CD4-positive, alpha-beta T cell treated with Interferon gamma for 1 hour (primary cell): ENCODE measurements at places on chromosomes 6 and 20.

DNA sequence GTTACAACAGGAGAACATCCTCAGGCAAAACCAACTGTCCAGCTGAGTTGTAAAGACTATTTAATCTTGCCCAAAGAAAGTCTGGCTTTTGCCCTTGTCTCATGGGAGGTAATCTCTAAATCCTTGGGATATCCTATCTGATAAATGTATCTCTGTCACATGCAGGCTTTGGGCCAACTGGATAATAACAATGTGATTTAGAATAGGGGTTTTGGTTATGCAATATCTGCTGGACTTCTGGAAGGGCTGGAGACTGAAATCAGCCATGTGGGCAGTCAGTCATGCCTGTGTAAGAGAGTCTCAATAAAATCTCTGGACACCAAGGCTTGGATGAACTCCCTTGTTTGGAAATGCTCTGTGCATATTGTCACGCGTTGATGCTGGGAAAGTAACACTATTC, 56.3 kb upstream of the PRL start:
- no peak for DNase-seq

- no peak for DNase-seq
Observed at GRCh38 chr20:22307409-22307808, 277.0 kb downstream of the FOXA2 start.

DNA sequence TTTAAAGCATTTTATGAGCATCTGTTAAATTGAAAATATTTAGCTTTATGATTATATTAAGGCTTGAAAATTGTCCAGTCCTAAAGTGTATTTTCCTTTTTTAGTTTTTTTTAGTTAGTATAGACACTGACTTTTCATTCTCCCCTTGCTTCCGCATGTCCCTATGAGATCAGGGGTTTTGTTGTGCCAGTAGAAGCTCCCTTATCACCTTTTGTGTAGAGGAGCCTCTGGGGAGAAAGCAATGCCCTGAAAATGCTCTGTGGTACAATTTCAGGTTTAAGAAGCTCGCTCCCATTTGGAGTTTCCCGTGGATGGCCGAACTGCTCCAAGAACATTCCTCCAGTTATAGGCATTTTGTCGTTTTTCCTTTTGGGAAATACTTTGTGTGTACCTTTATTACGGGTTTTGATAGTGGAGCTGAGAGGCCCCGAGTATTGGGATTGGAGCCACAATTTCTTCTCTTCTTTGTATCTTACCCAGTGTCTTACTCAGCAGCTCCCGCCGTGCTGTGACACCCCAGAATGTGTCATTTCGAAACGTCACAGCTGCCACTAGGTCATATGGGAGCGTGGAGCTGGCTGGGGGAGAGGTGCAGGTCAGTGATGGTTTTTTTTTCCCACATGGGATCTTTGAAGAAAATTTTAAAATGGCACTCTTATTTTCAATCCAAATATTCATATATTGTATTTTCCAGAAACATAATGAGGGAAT, 49.9 kb downstream of the RPRD1B start:
- no peak for DNase-seq

GRCh38 chr20:35489717-35490116, 34.3 kb downstream of the CEP250 start:
- peak; percentile 2 for DNase-seq

DNA sequence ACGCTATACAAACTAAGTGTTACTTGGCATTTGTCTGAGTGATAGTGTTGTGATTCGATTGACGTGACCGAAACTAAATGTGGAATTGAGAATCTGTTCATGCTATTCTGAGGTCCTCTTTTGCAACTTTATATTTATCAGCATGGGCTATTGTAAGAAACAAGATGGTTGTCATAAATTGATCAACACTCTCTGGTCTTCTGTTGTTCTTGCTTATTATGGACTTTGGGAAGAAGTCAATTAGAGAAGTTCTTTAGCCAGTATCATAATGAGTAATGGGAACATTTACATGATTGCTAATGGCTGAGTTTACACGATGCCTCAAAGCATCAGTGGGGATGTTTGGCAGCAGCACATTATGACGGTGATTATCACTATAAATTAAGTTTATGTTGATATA, 195.0 kb downstream of the CD83 start:
- no peak for DNase-seq

DNA sequence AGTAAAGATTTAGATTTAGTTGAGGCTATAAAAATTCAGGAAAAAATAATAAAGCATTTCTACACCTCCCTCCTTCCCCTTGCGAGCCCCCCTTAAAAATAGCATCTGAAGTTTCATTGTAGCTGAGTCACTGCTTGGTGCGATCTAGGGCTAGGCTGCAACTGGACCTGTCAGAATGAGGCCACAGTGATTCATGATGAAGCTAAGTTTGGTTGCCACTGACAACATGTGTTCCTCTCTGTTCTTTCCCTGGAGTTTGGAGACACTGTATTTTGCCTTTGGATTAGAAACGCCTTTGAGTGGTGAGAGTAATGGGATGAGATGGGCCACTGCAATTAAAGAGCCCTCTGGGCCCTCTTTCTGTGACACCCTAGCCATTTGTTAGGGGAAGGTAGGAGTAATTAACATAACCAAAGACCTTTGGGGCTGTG, 334.1 kb downstream of the NRN1 start:
- peak; percentile 18 for DNase-seq

DNA sequence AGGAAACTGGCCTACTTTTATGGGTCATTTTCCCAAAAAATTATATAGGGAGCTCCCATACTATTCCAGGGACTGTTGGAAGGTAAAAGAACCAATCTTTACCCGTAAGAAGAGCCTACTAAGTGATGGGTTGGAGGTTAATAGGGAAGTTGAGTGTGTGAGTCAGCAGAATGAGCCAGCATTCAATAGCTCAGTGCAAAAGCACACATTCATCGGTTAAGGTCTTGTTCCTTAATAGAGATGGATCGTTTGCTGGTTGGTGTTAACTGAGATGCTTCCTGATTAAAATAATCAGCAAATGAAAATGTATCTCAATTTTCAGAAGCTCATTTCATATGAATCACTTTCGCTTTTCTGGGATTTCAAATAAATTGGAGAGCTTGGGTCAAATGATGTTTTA, 115.3 kb upstream of the MRPS10 start:
- DNase-seq, result peak; percentile 7

GRCh38 chr20:49685809-49686208, 27.9 kb downstream of the B4GALT5 start:
- no peak for DNase-seq

DNA sequence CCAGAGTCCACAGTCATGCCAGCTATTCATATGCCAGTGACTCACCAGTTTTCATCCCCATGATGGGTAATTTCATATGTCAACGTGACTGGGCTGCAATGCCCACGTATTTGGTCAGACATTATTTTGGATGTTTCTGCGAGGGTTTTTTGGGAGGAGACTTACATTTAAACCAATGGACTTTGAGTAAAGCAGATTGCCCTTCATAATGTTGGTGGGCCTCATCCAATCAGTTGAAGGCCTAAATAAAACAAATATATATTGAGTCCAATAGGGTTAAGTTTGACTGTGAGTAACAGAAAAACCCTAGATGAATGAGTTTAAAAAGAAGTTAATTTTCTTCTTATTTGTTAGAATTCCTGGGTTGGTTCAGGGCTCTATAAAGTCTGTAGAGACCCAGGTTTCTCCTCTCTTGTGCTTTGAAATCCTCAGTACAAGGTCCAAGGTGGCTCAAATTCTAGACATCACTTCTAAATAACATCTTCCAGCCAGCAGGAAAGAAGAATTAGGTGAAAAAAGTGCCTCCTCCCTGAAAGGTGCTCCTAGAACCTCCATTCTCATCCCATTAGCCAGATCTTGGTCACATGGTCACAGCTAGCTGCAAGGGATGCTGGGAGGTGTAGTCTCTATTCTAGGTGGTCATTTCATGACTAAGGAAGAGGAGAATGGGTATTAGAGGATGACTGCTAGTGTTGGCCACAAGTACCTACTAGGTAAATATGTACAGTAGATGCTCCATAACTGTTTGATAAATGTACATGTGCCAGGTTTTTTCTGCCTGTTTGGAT, 16.7 kb upstream of the NEDD9 start:
- DNase-seq, result no peak

- no peak for DNase-seq
Observed at GRCh38 chr6:159059885-159060506, 15.2 kb upstream of the TAGAP start.

- no peak for DNase-seq
Observed at GRCh38 chr6:136846046-136846445, 23.7 kb downstream of the PEX7 start.

DNA sequence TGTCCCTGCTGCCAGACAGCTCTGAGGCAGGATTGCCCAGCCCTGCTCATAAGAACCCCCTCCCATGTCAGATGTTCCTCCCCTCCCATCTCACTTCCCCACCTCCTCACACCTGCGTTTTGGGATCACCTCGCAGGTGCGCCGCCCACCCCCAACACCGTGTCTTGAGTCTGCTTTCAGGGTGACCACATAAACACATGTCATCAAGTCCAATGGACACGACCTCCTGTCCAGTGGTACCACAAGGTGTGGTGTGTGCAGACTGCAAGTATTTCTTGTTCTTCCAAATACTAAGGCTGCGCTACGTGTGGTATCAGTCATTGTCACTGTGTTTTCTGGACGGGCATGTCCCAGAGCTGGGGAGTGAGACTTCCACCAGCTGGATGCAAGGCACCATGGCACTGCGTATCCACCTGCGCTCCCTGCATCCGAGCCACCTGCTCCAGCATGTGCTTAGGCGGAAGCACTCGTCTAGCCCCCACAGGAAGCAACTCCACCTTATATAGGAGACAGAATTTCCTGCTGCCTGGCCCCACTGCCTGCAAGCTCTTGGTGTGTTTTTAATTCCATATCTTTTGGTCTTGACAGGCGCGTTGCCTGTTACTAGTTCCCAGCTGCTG, 119.7 kb upstream of the NXT1 start:
- no peak for DNase-seq

GRCh38 chr6:24614043-24614420, 32.0 kb downstream of the KIAA0319 start:
- no peak for DNase-seq

DNA sequence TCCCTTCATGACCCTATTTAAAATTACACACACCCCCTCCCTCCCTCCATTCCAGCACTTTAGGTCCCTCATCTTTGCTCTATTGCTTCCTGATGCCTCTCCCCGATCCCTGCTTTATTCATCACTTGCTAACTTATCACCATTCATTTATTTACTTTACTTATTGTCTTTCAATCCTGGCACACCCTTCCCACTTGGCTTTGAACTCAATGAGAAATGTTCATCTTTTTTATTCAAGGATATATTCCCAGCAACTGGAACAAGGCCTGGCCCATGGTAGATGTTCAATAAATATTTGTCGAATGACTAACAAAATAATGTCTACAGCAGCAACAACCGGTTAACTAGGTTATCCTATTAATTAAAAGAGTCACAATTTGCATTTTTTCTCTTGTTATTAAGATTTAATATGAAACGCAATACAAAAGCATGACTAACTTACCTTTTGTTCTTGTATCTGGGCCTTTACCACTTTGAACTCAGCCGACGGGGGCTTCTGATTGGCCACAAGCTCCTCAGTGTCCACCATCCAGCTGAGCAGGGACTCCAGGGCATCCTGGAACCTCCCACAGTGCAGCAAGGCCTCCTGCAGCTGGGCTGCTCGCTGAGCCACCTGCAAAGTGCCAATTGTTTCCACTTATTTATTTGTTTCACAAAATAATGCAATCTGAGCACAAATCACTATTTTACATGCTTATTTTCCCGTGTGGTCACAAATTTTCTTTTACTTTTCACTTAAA, 107.8 kb downstream of the DST start:
- no peak for DNase-seq

- DNase-seq, result no peak
Observed at GRCh38 chr6:52233975-52234823, 10.1 kb downstream of the IL17F start.

DNA sequence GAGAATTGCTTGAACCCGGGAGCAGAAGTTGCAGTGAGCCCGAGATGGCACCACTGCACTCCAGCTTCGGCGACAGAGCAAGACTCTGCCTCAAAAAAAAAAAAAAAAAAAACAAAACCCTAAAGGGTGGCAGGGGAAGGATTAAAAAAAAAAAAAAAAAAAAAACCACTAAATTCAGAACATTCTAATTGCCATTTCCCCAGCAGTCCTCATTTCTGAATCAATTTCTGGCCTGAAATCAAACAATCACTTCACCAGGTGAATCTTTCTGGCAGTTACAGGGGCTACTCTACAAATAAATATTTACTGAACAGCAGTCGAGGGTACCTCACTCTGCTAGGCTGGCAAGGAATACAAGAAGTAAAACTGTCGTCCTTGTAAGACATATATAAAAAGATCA, 1.2 kb downstream of the UQCC1 start:
- DNase-seq, result no peak

- DNase-seq, result no peak
Observed at GRCh38 chr20:58483470-58483869, 31.7 kb downstream of the APCDD1L start.

DNA sequence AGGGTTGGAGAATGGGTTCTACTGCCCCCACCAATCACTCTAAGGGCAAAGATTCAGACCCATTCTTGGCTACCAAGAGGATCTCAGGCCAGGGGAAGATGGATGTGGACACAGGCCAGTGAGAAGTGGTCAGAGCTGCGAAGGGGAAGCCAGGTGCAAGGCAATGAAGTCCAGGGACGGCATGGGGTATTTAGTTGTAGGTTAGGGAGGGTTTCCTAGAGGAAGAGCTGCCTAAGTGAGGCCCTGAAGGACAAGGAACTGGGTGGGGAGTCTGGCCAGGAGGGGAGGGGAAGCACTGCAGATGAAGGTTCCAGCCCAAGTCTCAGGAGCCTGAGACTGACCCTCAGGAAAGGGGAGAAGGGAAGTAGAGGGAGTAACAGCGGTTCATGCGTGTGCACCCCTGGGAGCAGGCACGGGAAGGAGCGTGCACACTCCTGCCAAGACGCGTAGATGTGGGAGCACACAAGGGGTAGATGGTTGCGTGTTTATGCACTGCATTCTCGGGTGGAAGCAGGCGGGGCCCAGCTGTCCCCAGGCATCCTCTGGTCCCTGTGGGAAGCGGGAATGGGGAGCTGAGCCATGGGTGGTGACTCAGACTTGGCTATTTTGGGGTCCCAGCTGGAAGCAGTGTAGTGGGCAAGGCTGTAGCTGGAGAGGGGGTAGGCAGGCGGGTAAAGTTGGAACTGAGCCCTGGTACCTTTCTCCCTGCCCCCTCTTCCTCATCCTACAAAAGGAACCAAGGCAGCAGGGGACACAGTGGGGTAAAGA, 3.3 kb downstream of the ACTL10 start:
- DNase-seq, result no peak

DNA sequence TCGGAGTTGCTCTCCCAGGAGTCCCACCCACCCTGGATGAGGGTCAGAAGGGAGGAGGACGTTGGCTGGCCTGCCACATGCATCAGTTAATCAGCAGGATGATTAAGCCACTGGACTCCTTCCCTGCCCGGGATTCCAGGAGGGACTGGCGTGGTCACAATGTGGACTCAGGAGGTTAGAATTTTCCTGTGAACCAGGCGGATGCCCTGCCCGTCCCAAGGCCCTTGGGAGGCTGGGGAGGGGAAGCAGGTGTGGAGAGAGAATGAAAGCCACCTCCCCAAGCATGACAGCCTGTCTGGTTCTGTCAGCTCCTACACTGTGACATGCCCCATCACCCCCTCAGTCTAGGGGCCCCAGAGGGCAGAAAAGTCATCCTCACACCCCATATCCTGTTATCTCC, 11.6 kb upstream of the ITPR3 start:
- DNase-seq, result no peak

- DNase-seq, result no peak
Observed at GRCh38 chr6:85458782-85459181, 8.9 kb downstream of the NT5E start.

GRCh38 chr6:116352515-116353471, 18.0 kb upstream of the DSE start:
- no peak for DNase-seq
